Putamen (tissue), 1 donor: ENCODE measurements at places on chromosomes 11 and 22.

DNA sequence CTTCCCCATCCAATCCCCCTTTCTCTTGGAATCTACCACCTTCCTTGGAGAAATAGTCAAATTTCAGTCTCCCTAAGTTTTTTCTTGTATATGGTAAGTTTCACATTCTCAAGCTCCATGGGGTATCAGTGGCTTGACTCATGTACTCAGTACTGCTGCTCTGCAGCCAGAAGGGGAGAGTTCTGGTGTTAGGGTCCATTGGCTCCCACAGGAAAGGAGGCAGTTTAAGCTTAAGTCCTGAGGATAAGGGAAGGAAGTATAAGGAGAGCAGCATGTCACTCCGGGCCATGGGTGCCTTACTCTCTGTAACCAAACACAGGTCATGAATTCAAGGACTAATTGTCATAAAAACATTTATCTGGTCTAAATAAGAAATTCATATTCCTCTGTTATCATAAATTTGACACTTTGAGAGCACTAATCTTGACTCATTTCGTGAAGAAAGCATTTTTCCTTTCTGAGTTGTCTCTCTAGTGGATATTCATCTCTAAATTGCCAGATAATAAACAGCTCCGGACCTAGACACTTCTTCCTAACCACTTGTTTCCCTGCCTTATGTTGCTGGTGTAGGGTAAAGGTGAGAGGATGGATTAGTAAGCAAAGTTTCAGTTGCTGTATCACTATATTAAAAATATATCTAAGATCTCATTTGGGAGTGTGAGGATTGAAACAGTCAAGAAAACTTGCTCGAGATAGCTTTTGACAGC, 20.1 kb upstream of the SORL1 start:
- DNase-seq: no peak

- peak; percentile 63 for DNase-seq
Measured at GRCh38 chr11:34654483-34655334, 33.8 kb downstream of the EHF start.

DNA sequence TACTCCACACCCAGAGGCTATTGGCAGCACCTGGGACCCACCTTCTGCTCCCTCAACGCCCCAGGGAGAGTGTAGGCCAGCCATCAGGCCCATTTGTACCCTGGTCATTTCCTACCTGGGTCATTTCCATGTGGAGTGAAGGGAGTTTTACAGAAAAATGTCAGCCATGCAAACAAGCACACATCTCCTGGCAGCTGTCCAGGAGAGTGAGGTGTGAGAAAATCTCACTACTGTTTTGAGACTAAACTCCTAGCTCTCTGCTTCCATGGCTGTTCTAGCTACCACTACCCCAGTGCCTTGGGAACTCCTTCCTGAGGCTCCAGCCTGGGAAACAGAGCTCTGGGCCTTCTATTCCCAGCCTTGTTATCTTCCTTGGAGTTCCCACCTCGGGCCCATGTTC, 2.8 kb upstream of the TMPRSS13 start:
- no peak for DNase-seq

DNA sequence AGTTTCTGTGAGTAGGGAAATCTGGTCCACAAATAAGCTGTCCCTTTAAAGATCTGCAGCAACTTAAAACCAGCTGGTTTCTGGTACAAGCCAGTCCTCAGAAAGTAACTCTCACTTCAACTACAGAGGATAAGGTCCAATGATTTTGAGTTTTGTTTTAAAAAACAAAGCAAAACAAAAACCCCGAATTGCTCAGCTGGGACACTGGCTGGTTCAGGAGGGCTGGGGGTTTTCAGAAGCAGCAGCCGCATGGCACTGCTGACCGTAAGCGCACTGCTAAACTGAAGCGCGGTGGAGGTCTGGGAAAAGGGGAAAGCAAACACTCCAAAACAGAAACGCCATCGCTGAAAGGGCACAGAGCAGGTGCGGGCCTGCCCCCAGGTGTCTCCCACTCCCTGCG, 59.7 kb downstream of the MICAL3 start:
- no peak for DNase-seq

- DNase-seq: no peak
Measured at GRCh38 chr11:44467931-44468330, 97.5 kb upstream of the CD82 start.

DNA sequence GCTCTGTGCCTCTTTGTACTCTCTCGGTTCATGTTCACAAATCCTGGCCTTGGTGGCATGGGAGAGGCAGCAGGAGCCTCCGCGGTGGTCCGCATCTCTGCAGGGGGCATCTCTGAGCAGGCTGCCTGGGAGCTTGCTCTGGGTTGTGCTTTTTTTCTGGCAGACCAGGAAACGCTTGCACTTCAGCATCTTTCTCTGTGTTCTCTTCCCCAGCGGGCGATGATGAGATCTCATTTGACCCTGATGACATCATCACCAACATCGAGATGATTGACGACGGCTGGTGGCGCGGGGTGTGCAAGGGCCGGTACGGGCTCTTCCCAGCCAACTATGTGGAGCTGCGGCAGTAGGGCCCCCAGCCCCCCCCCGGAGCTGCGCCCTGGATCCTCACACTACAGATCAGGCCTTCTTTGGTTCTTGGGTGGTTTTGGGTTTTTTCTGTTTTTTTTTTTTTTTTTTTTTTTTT, 36.5 kb downstream of the CTTN start:
- DNase-seq: no peak

DNA sequence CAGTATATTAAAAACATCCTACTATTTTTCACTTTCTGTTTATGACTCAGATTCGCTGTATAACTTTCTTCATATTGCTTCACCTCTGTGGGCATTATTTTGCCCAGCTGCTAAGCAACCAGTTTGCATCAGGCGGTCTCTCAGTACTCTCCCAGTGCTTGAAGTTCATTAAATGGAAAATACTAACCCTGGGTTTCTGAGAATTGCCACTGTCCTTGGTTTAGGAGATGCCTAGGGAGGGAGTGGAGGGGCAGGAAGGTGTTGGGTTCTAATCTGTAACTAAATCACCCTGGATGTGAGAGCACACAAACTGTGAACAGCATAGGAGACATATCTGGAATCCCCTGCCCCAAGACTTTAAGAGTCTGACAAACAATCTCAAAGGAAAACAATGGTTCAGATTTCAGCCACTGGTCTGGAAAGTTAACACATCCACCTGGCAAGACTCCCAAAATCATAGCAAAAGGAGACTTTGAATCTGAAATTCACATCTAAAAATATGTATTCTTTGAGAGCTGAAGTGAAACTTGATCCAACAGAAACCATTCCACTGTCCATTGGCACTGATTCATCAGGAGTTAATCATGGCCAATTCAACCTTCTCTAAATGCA, 540.0 kb downstream of the SOX6 start:
- DNase-seq: no peak
